ENCODE measurements at places on chromosomes 16 and 17.

DNA sequence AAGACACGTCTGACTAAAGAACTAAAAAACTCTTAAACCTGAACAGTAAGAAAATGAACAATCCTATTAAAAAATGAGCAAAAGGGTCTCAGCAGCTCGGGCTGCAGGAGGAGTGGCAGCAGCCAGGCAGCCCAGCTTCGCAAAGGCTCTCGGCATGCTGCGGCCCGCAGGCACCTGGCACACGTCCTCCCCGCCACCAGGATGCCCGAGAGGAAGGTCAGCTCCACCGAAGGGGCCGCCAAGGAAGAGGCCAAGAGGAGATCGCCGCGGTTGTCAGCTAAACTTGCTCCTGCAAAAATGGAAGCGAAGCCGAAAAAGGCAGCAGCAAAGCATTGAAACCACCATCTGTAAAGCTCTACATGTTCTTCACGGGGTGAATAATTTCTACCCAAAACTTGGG is 173.5 kb downstream of the BCAS3 start:
- DNase-seq: no peak

DNA sequence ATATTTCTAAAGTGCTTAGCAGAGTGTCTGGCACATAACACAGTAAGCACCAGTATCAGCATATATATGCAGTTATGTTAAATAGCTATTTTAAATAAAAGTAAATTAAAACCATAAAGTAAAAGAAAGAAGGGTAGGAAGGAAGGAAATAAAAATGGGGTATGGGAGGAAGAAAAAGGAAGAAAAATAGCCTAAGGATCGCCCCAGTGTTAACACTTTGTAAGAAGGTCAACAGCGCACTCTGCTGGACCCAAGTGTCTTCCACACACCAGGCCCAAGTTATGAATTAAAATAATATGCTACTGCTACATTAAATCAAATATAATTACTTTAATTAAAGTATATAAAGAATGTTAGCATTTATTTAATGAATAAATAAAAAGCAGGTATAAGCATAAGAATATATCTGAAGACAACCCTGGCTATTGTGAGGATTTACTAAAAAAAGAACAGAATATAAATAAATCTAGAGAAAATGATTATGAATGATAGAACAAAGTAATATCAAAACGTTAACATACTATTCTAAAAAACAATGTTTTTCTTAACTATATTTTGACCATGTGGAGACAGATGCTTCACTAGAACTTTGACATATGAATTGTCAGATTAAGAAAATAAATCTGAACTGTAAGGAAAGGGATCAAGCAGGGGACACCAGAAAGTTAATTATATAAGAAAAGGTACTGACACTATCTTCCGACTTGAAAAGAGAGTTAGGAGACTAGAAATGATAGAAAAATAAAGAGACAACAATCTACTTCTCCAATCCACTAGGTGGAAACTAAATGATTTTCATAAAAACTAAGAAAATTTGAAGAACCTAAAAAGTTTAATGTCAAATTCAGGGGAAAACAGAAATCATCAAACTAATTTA is 25.9 kb downstream of the BRIP1 start:
- peak; percentile 30 for DNase-seq

DNA sequence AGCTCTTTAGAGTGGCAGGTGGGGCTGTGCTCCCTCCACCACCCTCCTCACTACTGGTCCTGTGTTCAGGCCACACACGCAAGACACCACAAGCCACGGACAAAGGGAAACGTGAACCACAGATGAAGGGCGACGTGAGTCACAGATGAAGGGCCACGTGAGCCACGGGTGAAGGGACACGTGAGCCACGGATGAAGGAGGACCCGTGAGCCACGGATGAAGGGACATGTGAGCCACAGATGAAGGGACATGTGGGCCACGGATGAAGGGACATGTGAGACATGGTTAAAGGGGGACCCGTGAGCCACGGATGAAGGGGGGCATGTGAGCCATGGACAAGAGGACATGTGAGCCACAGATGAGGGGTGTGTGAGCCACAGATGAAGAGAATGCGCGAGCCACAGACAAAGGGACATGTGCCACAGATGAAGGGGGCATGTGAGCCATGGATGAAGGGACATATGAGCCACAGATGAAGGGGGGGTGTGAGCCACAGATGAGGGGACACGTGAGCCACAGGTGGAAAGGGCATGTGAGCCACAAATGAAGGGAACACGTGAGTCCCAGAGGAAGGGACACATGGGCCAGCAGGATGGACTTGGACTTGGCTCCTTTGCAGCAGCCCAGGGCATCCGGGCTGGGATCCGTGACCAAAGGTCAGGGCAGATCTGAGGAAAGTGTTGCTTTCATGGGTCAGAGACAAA is 15.6 kb downstream of the ZNF469 start:
- no peak for DNase-seq

GRCh38 chr16:61549327-61549726 is 486.9 kb downstream of the CDH8 start:
- no peak for DNase-seq

DNA sequence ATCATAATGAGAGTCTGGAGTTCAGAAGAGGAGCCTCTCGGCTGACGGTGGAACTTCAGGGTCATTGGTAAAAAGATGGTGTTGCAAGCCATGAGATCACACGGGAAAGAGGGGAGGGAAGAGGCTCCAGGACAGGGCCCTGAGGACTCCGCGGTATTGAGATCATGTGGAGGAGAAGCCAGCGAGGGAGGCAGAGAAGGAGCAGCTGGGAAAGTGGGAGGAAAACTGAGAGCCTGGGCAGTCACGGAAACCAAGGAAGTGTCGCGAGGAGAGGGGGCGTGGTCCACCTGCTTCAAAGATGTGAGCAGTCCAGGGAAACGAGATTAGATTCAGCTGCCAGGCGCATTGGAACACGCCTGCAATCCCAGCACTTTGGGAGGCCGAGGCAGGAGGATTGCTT is 27.7 kb upstream of the SBK1 start:
- no peak for DNase-seq

DNA sequence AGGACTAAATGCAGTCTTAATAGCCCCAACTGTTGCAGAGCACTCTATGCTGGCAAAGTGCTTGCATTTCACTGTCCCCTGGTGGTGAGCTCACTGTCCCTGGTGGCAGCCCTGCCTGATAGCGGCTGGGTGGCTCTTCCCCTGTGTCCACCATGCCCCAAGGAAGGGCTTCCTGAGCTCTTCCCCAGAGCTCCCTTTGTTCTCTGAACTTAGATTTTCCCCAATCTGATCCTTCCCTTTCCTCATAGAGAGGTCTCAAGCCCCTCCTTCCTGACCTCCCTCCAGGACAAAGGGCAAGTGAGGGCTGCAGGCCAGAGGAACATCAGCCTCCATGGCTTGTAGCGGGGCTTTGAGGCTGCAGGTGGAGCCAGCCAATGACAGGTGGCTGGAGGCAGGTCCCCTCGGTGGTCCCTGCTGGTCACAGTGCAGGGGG is 17.0 kb downstream of the BEAN1 start:
- DNase-seq: no peak

DNA sequence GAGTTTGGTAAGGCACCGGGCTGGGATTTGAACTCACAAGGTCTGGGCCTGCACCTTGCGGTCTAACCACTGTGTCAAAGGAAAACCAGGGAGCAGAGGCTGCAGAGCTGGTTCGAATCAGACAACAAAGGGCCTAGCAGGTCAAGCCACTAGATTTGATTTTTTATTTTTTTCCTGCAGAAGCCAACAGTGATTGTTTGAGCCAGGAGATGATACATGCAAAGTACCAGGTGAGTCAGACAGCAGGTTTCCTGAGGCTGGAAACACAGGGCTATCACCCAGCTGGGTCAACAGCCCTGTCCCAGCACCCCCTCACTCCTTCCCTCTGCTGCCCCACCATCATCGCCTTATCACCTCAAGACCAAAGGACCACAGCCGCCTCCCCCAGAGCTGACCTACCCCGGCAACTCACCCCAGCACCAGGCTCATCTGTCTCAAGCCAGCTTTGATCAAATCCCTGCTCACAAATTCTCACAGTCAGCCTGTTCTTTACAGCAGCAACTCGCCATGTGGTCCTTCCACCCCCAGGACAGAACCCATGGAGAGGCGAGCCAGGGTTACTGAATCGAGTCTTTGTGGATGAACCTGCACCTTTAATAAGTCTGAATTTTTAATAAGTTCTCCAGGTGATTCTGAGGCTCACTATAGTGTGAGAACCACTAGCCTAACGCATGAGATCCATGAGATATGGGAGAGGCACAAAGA is 13.0 kb upstream of the KRT19 start:
- DNase-seq: no peak

- DNase-seq: no peak
These were observed 13.7 kb downstream of the CANT1 start for GRCh38 chr17:78995761-78996451.

- DNase-seq: no peak
These were observed 6.0 kb downstream of the LYRM1 start for GRCh38 chr16:20906341-20907255.

- peak; percentile 93 for DNase-seq
These were observed 3.4 kb upstream of the ZNF385C start for GRCh38 chr17:42101513-42102292.

- no peak for DNase-seq
These were observed 501.0 kb upstream of the CDH11 start for GRCh38 chr16:65622871-65623270.

DNA sequence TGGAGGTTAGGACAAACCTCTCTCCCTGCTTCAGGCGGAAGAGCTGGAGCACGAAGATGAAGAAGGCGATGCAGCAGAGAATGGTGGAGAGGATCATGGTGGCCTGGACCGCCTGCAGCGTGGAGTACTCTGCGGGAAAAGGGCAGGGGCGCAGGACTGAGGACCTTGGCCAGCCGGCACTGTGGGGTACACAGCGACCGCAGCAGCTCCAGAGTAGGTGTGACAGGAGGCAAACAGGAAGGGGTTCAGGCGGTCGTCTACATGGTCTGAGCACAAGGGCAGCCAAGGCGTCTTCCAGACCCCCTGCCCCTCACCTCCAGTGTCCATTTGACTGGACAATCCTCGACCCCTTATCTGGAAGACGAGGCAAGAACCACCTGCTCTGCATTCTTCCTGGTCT is 42.5 kb downstream of the EMP2 start:
- DNase-seq: no peak
